ENCODE measurements at places on chromosomes 2 and 18.
A peak's percentile ranks its signal among the peaks of the same experiment; 100 is the strongest.

- no peak for DNase-seq
Observed at GRCh38 chr2:107529146-107529545, 297.5 kb upstream of the RGPD4 start.

DNA sequence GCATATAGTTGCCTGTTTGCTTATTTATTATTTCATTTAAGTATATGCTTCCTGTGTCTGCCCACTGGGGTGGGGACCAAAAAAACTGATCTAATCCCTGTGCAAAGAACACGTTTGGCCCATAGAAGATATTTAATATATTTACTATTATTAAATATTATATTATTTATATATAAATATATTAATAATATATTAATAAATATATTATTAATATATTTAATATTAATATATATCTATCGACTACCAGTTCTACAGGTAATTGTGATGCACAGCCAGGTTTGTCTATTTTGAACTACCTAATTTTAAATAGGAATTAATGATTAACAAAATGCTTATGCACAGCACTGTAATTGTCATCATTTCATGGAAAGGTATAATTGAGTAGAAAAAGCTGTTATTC, 288.9 kb upstream of the LYPD1 start:
- no peak for DNase-seq

- DNase-seq, result no peak
Observed at GRCh38 chr18:8777846-8778245, 72.5 kb downstream of the MTCL1 start.

DNA sequence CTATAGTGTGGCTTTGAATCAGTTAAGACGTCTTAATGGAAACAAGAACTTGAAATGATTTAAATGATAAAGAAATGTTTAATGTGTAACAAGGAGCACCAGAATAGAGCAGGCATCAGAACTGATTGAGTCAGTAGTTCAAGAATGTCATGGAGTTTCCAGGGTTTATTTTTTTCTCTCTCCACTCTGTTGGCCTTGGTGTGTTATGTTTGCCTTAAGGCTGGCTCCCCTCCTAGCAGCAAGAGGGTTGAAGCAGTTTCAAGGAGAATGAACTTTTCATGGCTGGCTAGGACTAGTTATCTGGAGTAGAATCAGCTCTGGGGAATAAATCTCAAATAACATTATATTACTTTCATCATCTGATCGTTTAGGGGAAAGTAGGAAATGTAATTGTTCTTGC, 13.4 kb upstream of the GLS start:
- DNase-seq, result no peak

DNA sequence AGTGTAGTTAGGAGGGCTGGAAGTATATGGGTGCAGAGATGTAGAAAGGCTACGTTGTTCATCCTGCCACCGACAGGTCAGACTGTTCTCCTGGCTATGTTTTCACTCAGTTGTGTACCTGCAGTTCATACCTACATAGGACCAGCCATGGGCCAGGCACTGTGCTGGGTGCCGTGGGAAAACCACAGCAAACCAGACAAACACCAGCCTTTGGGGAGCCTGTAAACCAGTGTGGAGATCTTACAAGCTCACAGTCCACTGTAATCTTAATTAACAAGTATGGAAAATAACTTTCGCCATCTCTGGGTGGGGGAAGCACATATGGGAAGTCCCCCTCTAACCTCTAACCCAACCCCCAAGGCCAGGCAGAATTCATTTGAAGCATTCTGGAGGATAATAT, 12.7 kb downstream of the NCK2 start:
- no peak for DNase-seq

DNA sequence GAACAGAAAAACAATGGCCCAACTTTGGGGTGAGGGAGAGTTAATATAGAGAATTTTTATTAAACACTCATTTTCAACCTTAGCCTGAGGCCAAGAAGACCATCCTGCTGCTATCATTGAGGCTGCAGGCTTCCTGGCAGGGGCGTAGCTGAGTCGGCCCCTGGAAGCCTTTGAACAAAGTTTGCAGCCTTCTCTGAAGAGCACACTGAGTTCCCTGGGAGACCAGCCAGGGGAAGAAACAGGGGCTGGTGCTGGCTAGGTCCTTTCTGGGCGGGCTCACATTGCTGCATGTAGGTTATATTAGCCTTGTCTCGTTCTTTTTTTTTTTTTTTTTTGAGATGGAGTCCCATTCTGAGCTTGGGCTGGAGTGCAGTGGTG, 126.8 kb upstream of the HS6ST1 start:
- no peak for DNase-seq

DNA sequence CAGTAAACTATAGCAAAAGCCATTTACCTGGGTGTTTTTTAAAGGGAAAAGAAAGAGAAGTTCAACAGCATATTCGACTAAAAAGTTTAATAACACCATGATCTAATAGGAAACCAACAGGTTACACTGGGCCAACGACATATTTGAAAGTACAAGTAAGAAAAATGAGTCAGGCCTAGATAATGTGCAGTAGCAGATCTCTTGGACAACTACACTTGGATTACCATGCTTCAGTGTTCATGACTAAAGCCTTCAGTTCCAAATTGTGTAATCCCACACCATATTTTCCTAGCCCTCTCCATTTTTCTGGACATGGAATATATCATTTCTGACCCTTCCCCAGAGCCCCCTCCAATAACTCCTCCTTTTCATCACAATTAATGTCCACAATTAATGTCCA, 39.1 kb upstream of the FIGN start:
- DNase-seq, result no peak

- no peak for DNase-seq
Observed at GRCh38 chr2:187098154-187098553, 249.2 kb upstream of the ZSWIM2 start.

GRCh38 chr2:143732871-143733270, 603.7 kb downstream of the ARHGAP15 start:
- peak; percentile 100 for DNase-seq

- no peak for DNase-seq
Observed at GRCh38 chr2:155218945-155219344, 520.5 kb downstream of the KCNJ3 start.

GRCh38 chr2:167353605-167354280, 465.5 kb downstream of the XIRP2 start:
- DNase-seq, result no peak

- no peak for DNase-seq
Observed at GRCh38 chr2:156466739-156467405, 30.7 kb downstream of the GPD2 start.

DNA sequence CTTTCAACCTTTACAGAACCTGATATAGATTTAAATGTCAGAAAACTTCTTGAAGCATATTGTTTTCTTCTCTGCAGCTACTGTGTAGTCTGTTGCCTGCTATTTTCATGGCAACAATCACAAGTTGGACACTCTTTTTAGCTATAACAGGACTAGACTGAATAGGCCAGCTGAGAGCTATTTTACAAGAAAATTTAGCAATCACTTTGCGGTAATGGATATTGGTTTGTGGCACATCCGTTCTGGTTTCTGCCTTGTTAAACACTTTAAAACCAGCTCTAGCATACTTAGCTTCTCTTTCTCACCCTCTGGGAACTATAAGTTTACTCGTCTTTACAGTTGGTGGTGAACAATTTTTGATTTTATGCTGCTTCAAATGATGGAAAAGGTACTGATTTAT, 125.7 kb downstream of the MAP2 start:
- DNase-seq, result no peak

DNA sequence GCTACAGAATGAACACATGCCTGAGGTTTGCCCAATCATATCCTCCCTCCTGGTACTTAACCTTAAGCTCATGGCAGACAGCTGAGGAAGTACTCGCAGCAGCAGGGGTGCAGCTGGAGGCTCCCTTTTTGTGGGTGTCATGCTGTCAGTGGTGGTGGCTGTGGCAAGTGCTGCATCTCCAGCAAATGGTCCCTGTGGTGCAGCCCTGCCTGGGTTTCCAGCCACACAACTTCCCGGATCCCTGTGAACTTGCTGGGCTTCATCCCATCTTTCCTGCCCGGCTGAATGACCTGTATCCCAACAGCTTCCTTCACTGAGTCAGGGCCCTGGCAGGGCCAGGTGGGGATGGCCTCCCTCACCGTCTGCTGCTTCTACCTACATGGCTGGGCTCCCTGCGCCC, 5.0 kb downstream of the TMEM185B start:
- DNase-seq, result no peak

GRCh38 chr18:68742206-68742605, 27.3 kb upstream of the TMX3 start:
- DNase-seq, result no peak

DNA sequence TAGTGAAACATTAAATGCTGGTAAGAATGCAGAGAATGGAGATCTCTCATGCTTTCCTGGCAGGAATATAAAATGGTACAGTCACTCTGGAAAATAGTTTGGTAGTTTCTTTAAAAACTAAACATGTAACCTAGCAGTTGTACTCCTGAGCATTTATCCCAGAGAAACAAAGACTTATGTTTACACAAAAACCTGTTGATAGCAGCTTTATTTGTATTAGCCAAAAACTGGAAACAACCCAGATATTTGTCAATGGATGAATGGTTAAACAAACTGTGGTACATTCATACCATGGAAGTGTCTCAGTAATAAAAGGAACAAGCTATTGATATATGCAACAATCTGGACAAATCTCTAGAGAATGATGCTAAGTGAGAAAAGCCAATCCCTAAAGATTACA, 81.7 kb upstream of the CTAGE1 start:
- no peak for DNase-seq

DNA sequence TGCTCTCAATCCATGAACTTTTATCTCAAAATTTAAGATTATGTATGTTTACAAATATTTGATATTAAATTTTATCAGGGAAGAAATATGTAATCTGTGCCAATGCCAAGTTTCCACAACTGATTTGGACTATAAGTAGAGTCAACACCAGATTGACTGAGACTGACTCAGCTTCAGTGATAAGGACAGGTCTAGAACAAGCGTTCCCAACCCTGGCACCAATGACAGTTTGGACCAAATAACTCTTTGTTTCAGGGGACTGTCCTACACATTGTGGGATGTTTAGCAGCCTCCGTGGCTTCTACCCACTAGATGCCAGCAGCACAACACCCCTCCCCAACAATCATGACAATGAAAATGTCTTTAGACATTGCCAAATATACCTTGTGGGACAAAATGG, 165.3 kb downstream of the THADA start:
- no peak for DNase-seq

GRCh38 chr2:86037141-86037794, 68.4 kb downstream of the POLR1A start:
- DNase-seq, result no peak

- DNase-seq, result peak; percentile 13
Observed at GRCh38 chr2:187008111-187008510, 159.1 kb upstream of the ZSWIM2 start.

DNA sequence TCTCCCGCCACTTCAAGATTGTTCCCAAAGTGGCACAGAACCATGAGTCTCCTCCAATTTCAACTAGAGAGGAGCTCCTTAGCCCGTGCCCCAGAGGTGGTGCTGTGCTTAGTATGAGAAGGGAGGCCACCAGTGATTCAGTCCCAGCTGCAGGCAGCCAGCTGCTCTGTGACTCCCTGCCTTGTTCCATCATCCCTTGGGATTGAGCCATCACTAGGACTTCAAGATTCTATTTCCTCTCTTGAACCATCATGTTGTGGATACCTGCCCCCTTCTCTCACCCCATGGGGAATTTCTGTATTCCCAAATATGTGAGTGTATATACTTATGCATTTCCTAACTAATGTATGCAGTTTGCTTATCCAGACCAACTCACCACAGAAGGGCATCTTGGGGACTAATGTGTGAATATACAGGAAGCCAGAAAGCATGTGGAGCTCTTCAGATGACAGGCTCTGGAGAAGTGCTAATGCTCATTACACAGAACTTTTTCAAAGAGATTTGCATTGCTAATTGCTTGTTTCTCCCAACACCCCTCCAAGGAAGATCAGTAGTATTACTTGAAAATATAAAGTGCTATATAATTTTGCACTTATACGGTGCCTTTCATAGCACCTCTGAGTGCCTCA, 111.0 kb upstream of the MAP3K20 start:
- no peak for DNase-seq

DNA sequence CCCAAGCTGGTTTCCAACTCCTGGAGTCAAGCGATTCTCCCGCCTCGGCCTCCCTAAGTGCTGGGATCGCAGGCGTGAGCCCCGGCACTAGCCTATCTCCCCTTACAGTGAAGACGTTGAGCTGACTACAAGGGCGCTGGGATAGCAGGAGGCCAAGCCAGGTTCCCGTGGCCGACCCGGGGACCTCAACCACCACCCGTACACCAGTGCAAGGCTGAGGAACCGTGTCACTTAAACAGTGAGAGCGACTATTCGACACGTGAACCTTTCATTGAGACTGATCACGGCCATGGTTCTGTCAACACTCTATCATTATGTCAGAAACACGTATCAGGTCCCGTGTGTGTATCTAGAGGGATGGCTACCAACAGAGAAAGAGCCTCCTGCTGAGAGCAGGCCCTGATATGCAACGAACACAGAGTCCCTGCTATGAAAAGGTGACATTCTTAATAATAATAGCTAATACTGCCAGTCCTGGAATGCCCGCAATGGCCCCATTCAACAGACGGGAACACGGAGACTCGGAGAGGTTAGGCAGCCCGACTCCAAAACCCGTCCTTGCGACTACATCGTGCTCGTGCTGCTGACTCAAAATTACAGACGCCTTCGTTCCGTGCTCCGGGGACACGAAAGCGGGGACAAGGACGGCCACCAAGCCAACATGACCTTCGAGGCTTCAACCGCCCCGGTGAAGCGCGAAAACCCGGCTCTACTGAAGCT, 833 bp downstream of the AFG3L2 start:
- DNase-seq, result no peak

DNA sequence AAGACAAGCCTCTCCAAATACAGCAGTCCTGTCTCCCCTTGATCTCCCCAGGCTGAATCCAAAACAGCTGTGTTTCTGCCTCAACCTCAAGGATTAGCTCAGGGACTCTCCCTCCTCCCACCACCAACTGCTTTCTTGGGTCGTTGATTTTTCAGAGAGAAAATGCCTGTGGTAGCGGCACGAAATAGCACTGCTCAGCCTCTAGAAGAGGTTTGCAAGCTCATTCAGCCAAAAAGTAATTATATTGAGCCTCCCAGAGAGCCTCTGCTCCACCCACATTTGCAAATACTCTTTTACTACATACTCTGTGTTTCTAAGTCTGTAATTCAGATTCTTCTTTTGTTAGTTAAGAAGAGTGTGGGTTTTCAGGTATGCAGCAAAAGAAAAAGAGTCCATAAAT, 396.4 kb upstream of the TNP1 start:
- no peak for DNase-seq

DNA sequence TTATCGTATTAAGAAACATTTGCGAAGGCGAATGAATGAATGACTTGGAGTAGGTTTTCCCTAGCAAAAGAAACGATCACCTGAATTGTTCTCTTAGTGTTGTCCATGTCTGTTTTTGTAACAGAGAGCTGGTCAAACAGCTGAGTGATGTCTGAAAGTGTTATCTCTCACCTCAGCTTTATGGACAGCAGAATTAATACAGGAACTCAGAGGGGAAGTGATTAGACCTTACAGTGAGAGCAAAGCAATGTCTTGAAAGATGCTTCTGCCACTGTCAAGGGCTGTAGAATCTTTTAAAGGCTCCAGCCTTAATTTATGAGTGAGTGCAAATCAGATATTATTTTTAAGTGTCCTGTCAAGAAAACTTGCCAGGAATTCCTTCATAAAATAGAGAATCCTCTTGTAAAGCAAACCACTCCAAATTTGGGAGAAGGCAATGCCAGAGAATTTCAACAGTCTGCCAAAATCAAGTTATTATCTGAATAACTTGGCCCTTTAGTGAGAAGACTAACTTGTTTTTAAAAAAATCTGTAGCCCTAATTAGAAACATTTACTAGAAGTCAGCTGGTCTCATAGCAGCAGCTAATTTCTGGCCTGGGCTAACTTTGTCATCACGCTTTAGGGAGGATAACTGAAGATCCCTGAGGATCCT, 60.7 kb downstream of the CDC42EP3 start:
- DNase-seq, result no peak

- DNase-seq, result no peak
Observed at GRCh38 chr2:225472161-225472560, 72.7 kb downstream of the NYAP2 start.
